ENCODE measurements at places on chromosomes 7 and 10.
A peak's percentile ranks its signal among the peaks of the same experiment; 100 is the strongest.

DNA sequence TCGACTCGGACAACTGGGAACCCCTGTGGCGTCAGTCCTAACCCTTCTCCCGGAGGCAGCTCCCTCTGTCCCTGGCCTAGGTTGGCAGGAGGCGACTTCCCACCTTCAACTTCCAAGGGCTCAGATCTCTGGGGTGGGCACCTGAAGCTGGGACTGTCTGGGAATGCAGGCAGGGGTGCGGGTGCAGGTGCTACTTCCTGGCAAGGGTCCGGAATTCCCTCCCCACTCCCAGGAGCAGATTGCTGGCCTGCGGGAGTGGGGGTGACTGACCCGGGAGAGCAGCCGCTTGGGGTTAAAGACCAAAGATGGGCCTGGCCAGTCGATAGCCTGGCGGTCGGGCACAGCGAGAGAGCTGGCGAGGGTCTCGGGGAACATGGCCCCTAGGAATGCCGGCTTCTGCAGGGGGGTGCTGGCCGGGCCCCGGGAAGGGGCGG lies 387 bp downstream of the EPHA1 start:
- no peak for DNase-seq

- DNase-seq: no peak
These were observed 1.8 kb downstream of the GIMAP5 start for GRCh38 chr7:150739033-150739432.

DNA sequence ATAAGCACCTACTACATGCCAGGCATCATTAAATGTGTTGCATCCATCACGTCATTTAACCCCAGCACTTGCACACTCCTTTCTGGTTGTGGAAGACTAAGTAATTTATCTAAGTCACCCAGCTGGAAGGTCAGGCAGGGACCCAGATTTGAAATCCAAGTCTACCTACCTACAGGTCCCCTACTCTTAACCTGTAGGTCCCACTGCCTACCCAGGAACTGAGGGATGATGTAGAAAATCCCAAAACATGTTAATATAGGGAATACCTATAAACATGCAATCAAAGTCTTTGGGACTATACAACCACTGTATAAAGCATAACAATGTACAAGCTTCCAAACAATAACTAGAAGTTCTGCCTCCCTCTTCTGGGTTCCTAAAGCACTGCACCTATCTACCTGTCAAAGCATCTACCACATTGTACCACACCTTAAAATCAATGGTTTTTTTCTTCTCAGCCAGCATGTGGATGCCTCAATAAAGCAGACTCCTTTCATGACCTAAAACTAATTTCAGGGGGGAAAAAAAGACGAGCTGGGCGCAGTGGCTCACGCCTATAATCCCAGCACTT lies 5.6 kb downstream of the IL6 start:
- no peak for DNase-seq

GRCh38 chr10:123583639-123584418 lies 82.3 kb upstream of the GPR26 start:
- peak; percentile 18 for DNase-seq

GRCh38 chr7:117870448-117871130 lies 2.7 kb downstream of the CTTNBP2 start:
- DNase-seq: no peak

GRCh38 chr10:11328264-11329061 lies 283.0 kb downstream of the USP6NL start:
- DNase-seq: no peak

DNA sequence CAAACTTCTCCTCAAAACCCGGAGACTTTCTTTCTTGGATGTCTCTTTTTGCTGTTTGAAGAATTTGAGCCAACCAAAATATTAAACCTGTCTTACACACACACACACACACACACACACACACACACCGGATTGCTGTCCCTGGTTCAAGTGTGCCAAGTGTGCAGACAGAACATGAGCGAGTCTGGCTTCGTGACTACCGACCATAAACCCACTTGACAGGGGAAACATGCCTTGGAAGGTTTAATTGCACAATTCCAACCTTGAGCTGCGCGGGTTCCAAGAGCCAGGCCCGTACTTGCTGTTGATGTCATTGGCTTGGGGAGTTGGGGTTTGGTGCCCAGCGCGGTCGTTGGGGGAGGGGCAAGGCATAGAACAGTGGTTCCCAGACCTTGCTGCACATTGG lies 1.7 kb downstream of the EGFR start:
- DNase-seq: no peak

GRCh38 chr10:97086530-97086929 lies 99.2 kb downstream of the SLIT1 start:
- DNase-seq: no peak

- no peak for DNase-seq
These were observed 14.0 kb downstream of the NOM1 start for GRCh38 chr7:156963472-156963871.

DNA sequence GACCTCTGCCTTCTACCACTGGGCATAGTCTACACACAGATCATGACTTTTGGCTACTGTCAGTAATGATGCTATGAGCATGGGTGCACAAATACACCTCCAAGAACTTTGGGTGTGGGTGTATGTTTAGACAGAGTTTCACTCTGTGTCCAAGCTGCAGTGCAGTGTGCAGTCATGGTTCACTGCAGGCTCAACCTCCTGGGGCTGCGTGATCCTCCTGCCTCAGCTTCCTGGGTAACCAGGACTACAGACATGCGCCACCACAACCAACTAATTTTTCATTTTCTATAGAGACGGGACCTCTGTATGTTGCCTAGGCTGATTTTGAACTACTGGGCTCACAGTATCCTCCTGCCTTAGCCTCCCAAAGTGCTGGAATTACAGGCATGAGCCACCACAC lies 194.4 kb downstream of the NSUN6 start:
- no peak for DNase-seq

DNA sequence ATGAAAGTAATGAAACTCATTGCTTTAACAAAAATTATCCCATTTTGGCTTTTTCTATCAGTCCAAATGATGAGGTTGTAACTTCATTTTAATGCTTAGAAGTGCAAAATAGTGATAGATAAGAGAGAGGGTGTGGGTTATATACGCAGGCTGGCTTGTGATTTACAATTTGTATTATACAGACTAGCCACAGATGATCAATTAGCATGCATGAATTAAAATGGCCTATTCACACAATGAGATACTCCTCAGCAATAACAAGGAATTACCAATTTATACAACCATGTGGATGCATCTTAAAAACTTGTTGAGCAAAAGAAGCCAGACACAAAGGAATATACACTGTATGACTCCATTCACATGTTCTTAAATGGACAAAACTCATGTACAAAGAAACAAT lies 45.4 kb upstream of the JAZF1 start:
- no peak for DNase-seq

- DNase-seq: no peak
These were observed 54.5 kb downstream of the LRRC4 start for GRCh38 chr7:127976738-127977120.

- DNase-seq: no peak
These were observed 33.2 kb upstream of the PPP1R9A start for GRCh38 chr7:94874036-94874785.

GRCh38 chr10:26334232-26334931 lies 103.8 kb upstream of the APBB1IP start:
- no peak for DNase-seq

- no peak for DNase-seq
These were observed 81.9 kb downstream of the BMPER start for GRCh38 chr7:33986951-33987947.

DNA sequence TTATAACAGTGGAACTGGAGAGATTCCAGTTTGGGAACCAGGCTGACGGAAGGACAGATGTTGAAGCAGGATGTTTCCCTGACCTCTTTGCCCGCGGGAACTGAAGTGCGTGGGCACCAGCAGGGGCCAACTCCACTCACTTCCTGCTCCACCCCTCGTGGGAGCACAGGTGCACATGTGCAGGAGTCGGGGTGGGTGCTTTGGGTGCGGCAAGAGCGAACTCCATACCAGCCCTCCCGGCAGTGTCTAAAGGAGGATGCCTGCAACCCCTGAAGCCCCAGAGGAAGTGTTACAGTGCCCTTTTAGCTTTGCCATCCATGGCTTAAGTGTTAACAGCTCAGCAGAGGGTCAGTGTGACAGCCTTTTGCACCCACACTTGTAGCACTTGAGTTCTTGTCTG lies 27.4 kb upstream of the UBE3C start:
- no peak for DNase-seq

Measured in stimulated activated CD4-positive, alpha-beta T cell treated with anti-CD3 and anti-CD28 coated beads, Interleukin-1b, Interleukin-23, amount 100 ng/mL, for 4 hours (primary cell).